ENCODE measurements at places on chromosomes 2 and 18.

DNA sequence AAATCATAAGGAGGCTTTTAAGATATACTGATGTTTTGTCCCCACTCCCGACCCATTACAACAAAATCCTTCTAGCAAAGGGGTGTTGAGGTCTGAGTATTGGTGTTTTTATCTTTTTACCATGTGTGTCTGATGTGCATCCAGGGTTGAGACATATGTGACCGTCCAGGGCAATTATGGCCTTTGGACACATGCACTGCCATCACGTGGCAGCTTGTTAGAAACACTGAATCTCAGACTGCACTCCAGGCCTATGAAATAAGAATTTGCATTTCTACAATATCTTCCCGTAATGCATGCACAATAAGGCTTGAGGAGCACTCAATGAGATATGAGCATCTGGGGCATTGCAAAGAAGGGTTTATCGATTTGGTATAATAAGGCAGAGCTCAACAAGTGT lies 235.1 kb upstream of the ZNF804A start:
- no peak for DNase-seq

DNA sequence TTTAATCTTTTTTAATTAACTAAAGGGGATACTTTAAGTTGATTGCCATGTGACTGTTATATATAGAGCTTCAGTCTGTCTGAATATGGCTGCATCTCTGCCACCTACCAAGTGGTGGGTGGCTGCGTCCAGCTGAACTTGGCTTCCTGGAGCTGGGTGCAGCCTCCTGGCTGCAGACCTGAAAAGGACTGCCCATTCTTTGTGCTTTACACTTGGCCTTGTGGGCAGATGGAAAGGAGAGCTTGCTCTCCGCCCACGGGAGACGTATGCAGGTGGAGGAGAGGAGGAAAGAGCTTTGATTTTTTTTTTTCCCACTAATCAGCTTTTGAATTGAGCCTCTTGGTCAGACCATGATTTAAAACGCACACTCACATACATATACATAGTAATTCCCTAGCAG lies 34.7 kb downstream of the NCK2 start:
- DNase-seq: no peak

DNA sequence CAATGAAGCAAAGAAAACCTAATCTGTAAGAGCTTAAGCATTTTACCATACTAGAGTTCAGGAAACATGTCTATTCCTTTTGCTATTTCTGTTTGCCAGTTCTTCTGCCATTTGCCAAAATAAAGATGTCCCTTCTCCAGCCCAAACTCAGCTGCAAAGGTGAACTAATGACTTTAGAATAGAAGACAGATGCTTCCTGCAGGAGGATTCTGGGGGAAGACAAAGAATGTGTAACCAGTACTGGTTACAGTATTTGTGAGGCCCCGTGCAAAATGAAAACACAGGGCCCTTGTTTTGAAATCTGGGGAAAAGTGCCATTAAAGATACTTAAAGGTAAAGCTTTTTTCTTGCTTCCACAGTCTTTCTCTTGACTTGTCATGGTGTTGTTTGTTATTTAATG lies 34.3 kb upstream of the MTX2 start:
- no peak for DNase-seq

- no peak for DNase-seq
Measured at GRCh38 chr2:127506510-127506909, 19.8 kb downstream of the IWS1 start.

GRCh38 chr2:119760237-119760955 lies 674 bp downstream of the PTPN4 start:
- no peak for DNase-seq

Data from stimulated activated CD4-positive, alpha-beta T cell treated with anti-CD3 and anti-CD28 coated beads, Interleukin-1b, Interleukin-23, amount 100 ng/mL, for 4 hours (primary cell).